ENCODE measurements at places on chromosomes 5 and 9. TPM values are rescaled to one million over a fixed set of nuclear protein-coding genes. Genes with fewer than 3 reads are reported as not detected.

ARL14EPL gene
- total RNA-seq = 1.0 TPM

SLC36A3 gene
- not detected for total RNA-seq

ITK gene
- 0.69 TPM for total RNA-seq

TGFBI gene
- 11.6 TPM for total RNA-seq

Measured in A172 (cell line).